SHP77 (cell line): ENCODE measurements at places on chromosomes 7 and 10.

DNA sequence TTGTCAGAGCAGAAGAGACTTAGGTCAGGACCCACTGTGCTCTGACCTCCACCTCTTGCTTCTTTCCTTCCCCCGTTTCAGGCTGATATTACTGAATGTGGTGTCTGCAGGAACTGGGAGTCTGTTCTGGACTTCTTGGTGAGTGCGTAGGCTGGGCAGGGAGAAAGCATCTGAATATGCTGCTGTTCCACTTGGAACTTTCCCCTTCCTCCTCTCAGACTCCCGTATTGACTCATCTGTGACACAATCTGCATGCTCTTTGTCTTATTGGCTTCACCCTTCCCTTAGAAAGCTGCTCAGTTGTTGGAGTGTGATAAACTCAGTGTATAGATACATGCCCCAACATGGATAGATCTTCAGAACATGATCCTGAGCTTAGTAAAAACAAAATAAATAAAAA lies 137.6 kb upstream of the HABP2 start:
- no peak for DNase-seq

DNA sequence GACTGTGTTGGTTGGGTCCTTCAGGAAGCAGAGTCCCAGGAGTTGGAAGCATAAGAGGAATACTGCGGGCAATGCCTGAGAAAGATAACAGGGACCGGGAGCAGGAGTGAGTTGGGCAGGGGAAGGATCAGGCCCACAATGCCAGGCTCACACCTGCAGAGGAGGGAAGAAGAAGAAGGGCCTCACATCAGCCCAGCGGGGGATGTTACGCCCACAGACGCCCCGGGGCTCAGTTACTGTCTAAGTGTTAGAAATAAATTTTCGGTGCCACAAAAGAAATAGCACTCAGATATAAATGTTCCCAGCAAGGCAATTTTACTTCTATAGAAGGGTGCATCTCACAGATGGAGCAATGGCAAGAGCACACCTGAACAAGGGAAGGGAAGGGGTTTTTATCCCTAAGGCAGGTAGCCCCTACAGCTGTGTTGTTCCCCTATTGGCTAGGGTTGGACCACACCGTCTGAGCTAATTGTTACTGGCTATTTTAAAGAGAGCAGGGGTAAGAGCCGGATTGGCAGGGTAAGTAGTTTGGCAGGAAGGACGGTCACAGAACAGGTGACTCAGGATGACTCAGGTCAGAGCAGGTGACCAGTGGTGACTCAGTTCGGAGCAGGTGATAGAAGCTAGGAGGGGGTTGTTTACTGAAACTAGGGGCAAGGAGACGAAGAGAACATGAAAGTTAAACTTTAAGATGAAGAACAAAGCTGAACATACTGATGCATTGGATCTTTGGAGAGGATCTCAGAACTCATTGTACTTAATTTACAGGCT lies at the start of gene NOS3:
TSS of gene NOS3 (plus strand) at position 602 of the 771 bp plus-strand sequence. CDS start 2,787 bp downstream, outside the sequence.
- no peak for DNase-seq

DNA sequence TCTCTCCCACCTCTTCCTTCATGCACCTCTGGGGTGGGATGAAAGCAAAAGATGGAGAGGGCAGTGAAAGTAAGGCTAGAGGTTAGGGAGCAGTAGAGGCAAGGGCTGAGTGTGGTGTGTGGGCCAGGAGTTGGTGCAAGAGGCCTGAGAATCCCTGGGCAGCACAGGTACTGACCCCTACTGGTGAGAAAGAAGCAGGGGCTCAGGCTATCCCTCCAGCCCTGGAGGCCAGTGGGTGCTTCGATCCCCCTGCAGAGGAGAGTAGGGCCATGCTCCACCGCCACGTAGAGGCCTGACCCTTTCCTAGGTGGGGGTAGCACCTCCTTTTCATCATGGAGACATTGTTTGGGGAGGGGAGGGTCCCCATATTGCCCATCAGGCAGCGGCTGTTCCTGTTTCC lies 9.8 kb downstream of the CDHR1 start:
- no peak for DNase-seq

DNA sequence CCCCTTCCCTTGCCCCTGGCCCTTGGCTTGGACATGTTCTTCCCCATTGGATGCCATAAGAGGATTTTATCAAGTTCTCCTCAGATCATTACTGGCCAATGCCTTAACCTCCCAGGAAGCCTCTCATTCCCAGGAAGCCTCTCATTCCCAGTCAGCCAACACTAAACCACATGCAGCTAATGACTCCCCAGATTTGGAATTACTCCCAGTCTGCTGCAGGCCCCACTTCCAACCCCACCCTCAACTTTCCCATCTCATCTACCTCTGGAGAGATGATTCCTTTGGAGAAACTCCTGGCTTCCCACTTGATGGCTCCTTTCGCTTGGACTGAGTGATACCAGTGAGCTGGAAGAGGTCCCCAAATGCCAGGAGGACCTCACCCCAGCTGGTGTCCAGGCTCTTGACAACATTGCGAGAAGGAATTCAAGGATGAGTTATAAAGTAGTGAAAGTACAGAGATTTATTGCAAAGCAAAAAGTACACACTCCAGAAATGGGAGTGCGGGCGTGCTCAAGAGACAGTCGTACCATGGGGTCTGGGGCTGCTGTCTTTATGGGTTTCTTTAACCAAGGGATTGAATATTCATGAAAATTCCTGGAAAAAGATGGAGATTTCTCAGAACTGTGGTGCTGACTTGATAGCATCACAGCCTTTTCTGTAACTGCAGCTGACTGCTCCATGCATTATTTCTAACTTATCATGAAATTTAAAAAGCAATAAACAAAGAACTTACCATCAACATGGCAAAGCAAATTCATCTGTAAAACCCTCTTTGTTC lies 117.2 kb upstream of the ADCY1 start:
- DNase-seq = no peak

DNA sequence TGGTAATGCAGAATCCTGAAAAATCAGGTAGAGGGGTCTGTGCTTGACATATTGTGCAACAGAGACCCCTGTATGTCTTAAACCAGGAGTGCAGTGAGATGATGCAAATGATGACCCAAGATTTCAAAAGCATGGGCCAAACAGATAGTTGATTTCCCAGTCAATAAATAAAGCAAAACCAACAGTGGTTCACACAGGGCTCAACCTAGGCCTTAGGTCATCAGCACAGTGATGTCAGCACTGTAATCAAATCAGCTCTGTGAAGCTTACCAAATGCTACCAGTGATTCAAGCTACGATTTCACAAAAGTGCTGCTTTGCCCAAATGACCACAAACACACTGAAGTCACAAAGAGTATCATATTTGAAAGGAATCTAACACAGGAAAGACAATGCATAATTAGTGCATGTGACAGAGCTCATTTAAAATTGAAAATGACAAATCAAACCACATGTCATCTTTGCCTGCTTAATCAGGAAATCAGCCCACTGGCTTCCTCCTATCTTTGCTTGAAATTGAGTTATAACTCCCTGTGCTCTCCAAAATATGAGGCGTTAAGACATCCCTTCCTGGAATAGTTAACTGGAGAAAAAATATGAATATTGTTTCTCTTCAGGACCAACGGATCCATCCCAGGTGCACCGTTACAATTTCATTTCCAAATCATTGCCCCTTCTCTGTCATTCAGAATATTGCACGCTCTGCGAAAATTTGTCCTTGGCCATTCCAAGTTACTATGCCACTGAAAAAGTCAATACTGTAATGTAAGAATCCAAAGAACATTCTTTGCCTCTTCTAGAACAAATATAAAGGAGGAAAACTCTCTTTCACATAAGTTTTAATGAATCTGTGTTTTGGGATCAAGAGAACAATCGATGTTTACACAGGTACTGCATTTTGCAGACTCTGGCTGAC lies 41.9 kb upstream of the ASL start:
- no peak for DNase-seq

GRCh38 chr7:1545417-1546246 lies 10.4 kb downstream of the TMEM184A start:
- no peak for DNase-seq

- DNase-seq = no peak
Measured at GRCh38 chr7:50509459-50509858, 55.7 kb downstream of the DDC start.

DNA sequence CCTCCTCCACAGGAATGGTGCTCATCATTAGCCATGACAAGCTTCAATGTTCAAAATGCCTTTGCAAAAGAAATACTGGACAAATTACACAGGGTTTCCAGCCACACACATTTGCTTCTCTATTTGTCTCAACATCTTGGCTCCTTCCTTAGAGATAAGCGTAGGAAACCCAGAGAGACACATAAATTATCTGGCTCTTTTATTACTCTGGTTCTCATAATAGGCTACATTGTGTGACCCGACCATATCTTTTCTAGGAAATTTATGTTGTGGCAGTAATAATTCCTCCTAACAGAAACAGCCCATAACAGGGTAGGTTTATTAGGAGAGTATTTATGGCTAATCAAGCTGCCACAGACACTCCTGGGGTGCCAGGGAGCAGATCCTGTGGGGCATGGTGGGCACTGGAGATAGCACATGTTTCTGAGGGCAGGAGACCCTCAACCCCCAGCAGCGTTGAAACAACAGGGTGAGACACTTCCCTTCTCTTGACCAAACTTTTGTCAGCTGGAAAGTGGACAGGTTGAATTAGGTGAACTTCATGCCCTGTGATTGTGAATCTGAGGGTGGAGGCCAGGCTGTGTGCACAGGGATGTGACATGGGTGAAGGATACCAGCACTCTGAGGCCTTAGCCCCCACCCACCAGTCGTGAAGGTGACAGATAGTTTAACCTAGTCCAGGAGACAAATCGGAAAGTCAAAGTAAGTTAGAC lies 295.9 kb upstream of the ZNF32 start:
- no peak for DNase-seq

DNA sequence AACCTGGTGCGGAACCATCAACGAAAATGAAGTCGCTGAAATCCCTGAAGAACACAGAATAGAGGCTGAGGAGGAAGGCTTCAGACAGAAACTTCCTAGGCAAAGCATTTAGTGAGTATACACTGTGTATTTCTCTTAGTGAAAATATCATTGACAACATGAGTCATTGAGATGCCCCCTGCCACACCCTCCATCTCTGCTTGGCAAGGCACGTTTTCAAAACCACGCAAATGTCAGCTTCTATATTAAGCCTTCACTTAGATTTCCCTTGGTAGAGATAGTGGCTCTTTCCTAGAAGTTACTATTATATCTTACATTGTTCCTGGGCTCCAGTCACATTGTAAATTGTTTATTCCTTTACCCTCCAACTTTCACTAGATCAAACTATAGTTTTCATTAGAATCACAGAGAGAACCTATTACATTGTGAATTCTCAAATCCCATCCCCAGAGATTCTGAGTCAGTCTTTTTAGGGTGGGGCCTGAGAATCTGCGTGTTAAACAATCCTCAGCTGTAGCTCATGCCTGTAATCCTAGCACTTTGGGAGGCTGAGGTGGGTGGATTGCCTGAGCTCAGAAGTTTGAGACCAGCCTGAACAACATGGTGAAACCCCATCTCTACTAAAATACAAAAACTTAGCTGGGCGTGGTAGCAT lies 4.6 kb upstream of the SKAP2 start:
- no peak for DNase-seq

DNA sequence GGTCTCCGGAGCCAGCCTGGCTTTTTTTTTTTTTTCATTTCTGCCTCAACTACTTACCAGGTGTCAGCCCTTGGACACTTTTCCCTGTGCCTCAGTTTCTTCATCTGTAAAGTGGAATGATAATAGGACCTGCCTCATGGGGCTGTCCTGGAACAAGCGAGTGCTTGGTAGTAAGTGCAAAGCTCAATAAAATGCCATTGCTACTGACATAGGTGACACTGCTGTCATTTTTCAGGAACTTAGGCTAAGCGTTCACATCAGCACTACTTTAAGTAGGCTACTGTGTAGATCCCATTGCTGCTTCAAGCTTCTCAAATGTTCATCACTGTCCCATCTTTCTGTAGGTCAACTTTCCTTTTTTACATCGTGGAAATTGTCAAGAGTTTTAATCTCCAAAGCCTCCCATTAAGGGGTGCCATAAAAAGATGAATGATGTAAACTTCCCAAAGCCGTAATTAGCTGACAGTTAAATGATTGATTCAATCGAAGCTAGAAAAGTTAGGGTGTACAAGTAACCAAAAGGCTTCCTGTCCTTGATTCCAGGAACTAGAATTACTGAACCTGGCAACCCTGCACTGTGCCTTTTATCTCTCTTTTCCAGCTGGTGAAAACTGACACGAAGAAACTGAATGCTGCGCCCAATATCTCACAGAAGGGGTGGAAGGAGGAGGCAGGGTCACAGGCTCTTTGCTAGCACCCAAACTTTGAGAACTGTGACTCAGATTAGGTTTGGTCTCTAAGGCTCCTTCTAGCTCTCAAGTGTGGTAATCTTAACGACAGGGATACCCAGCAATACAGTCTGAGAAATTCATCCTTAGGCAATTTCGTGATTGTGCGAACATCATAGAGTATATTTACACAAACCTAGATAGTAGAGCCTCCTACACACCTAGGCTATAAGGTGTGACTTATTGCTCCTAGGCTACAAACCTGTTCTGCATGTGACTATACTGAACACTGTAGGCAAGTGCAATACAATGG lies 861 bp upstream of the USP6NL start:
- DNase-seq = no peak

DNA sequence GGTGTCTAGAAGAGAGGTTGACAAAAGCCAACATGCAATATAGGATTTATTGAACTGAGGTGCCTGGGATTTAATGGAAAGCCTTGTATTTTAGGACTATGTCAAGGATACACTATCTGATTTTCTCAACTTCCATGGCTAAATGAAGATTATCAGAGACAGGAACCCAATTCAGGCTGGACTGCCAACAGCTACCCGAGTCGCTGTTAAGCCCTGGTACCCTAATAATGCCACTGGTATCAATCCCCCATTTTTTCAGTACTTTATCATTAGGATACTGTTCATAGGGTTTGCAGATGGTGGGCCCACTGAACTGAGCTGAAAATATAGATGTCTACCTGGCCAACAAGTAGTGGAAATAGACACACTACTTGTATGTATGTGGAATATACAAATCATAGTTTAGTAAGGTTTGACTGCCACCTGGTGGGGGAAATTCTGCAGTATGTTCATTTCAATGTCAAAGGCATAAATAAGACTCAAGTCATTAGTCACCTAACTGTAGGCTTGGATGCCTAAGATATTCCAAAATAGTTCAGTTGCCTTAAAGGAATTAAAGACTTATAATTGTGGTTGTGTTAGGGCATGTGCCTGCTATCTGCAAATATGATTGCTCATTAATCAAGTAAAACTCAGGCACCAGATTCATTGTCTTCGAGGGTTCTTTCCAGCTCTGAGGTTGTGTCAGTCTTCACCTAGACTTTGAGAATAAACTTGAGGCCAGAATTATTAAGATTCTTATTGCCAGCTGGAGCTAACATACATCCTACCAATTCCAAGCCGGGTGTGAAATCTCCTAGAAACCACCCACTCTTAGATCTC lies 34.1 kb upstream of the NOBOX start:
- peak; percentile 34 for DNase-seq

- no peak for DNase-seq
Measured at GRCh38 chr7:143015084-143015483, 11.8 kb downstream of the OR9A2 start.

GRCh38 chr10:114881417-114881816 lies 56.6 kb upstream of the TRUB1 start:
- DNase-seq = no peak

GRCh38 chr10:97365761-97366351 lies 31.3 kb upstream of the FRAT2 start:
- no peak for DNase-seq

- no peak for DNase-seq
Measured at GRCh38 chr7:140624392-140625191, 16.0 kb downstream of the DENND2A start.
